ENCODE measurements at places on chromosomes 3 and 15.
A peak's percentile ranks its signal among the peaks of the same experiment; 100 is the strongest.

- peak; percentile 46 for DNase-seq
These were observed 44.6 kb upstream of the VILL start for GRCh38 chr3:37945807-37946530.

- no peak for DNase-seq
These were observed 118.5 kb downstream of the SEC22A start for GRCh38 chr3:123320221-123320620.

DNA sequence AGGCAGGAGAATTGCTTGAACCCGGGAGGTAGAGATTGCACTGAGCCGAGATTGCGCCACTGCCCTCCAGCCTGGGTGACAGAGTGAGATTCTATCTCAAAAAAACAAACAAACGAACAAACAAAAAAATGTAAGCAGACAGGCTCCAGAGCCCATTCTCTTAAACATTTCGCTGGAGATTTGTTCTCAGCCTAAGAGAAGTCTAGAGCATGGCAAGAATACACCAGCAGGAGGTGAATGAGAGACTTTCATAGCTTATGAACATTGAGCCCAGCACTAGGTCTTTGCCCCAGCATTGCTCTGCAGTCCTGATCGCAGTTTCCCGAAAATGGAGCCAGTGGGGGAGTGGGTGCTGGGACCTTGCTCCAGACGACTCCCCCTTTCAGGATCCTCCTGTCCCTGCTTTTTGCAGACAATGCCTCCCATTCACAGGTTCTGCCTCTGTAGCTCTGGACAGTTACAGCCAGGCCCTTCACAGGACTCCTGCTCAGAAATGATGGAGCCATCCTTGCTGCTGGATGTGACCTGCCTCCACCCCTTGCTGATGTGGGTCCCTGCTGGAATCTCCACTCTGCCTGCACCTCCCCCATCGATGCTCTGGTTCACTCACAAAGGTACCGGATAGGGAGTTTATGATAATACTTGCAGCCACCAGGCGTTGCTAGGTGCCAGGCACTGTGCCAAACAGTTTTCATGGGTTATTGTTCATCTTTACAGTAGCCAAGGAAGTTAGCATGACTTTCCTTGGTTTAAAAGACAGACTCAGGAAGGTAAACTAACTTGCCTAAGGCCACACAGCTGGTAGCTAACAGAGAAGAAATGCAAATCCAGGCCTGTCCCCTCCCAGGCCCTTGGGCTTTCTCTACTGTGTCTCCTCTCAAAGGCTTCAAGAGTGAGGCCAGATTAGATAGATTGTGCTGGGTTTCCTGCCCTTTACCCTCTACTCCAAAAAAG is 329.7 kb upstream of the TLE3 start:
- DNase-seq, result no peak

- no peak for DNase-seq
These were observed 66.6 kb upstream of the TOPAZ1 start for GRCh38 chr3:44175070-44175469.

DNA sequence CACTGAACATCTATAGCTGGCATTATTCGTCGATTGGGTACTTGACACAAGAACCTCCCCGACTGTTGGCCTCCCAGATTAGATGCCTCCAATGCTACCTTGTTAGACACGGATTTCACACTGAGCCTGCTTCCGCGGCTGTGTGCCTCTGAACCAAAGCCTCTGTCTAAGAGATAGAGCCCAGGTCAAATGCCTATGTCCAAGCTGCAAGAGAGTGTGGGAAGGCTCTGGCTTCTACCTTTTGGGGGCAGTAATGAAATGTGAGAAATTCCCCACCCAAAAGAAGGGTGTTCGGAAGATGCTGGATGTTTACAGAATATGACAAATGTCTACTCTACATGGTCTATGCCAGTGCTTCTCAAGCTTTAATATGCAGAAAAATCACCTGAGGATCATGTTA is 2.0 kb upstream of the RPUSD2 start:
- DNase-seq, result peak; percentile 54

DNA sequence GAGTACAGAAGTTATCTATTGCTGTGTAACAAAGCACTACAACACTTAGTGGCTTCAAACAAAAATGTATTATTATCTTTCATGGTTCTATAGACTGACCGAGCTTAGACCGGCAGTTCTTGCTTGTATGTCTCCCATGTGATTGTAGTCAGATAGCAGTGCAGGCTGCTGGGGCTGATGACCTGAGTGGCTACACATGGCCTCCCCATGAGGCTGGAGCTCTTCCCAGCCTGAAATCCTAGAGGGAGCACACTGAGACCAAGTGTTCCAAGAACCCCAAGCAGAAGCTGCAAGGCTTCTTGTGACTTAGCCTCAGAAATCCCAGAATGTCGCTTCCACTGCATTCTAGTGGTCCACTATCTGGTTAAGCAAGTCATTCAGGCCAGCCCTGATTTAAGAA is 141.2 kb upstream of the TLE3 start:
- no peak for DNase-seq

DNA sequence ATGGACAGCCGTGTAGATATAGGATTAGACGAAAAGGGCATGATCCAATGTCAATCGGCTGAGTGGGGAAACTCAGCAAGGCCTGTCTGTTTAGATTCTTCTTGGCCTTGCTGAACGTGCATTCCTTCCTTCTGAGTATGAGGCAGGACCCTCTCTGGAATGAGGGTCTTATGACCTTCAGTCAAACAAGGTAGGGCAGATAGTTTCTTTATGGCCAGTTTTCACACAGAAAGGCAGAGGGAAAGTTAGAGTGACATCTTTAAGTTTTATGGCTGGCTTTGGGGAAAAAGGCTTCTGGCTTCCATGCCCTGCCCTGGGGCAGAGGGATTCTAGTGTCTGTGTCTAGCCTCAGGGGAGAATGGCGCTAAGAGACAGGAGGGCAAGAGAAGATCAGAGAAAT is 29.7 kb downstream of the ARNT2 start:
- DNase-seq, result no peak

- no peak for DNase-seq
These were observed 89.0 kb downstream of the PPCDC start for GRCh38 chr15:75112278-75112847.

- no peak for DNase-seq
These were observed 51.1 kb upstream of the EIF3J start for GRCh38 chr15:44485880-44486279.

DNA sequence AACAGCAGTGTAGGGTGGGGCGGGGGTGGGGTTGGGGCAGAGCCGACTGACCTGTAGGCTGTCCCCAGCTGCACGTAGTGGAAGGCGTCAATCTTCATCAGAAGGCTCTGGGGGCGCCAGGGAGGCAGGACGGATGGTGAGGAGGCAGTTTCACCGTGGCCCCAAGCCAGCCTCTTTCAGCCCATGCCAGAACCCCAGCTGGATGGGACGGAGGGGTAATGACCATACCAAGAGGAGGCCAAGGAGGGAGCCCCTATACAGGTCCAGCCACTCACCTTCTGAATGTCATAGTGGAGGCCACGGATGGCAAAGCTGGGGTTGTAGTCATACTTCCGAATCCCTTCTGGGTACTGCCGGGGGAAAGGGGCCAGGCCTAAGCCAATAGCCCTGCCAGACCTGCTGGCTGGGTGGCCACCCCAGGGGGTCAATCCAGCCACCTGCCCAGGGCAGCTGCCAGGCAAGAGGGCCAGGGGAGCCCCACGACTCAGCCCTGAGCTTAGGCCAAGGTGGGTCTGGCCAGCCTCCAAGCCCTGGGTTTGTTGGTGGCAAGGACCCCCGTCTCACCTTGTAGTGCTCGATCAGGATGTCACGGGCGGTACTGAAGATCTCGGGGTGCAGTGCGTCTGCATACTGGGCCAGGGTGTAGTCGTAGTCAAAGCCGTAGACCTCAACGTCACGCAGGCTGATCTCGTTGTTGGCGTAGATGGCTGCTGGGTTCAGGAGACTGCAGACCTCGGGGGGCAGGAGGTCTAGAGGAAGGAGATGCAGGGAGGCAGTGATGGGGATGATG is 4.9 kb downstream of the NT5DC2 start:
- no peak for DNase-seq

GRCh38 chr15:71465131-71465955 is 345.0 kb upstream of the NR2E3 start:
- no peak for DNase-seq

DNA sequence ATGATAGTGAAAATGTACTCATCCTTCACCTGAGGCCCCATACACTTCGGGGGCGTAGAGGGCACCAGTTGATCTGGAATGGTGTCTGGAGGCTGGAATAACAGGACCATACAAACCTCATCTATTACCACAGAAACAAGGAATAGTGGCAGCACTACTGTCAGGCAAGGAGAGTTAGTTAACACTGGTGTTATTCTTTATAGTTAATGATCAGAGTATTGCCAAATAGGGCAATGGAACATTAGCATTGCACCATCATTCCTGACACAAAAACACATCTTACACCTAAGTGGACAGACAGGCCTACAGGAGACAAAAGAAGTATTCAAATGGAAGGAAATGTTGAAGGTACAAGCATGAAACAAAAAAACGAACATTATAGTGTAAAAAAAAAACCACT is 137.0 kb upstream of the UBP1 start:
- DNase-seq, result no peak

DNA sequence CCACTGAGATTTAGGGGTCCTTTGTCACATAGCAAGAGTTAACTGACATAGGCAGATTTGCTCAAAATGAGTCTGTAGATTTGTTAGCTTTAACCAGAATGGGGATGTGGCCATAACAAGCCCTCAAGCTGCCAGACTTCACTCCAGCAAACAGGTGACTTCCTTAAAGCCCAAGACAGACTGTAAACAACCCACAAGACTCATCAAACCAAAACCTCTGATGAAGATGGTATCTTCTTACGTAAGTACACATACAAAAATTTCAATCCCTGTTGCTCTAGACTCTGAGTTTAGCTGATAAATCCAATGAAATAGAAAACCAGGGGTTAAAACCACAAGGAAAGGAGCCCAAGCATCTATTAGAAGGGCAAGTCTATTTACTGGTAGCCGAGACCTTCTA is 18.2 kb upstream of the ZBTB20 start:
- no peak for DNase-seq

DNA sequence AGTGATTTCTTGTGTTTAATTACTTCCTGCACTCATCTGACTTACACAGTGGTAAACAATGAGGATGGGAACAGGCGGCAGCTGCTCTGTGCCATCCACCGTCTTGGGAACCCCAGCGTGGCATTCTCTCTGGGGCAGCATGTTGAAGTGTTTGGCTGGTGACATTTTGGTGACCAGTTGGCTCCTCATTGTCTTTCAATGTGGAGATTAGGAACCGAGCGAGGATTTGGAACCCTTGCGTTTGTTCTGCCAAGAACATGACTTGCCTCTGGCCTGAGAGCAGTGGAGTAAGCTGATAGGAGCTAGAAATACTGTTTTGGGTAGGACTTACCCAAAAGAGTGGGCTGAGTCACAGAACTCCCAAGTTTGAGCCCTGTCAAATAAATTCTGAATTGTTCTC is 88.8 kb downstream of the IGF1R start:
- DNase-seq, result no peak

DNA sequence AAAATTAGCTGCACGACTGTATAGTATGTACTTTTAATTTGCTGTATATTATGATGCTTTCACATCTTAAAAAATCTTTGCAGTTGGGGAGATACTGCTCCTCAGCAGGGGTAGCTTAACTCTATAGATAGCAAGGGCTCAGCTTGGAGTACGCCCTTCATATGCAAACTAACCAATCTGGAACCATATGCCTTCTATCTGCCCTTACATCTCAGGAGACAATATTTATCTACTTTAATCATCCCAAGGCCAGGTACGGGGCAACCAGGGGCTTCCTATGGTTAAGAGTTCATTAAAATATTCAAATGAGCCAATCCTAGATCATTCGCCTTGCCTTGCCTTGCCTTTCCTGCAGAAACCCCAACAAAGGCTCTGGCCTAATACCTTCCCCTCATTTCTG is 204.1 kb upstream of the ZBTB20 start:
- no peak for DNase-seq

GRCh38 chr3:169842960-169843359 is 26.8 kb downstream of the LRRC31 start:
- no peak for DNase-seq

- peak; percentile 13 for DNase-seq
These were observed 71.2 kb upstream of the WNT5A start for GRCh38 chr3:55558316-55558715.

- no peak for DNase-seq
These were observed 21.3 kb upstream of the RFTN1 start for GRCh38 chr3:16534640-16535262.

- DNase-seq, result no peak
These were observed 9.8 kb downstream of the GPR27 start for GRCh38 chr3:71763426-71763825.

- no peak for DNase-seq
These were observed 105.2 kb downstream of the RPLP1 start for GRCh38 chr15:69557707-69558409.

GRCh38 chr3:138449490-138449889 is 15.1 kb downstream of the ESYT3 start:
- DNase-seq, result no peak

DNA sequence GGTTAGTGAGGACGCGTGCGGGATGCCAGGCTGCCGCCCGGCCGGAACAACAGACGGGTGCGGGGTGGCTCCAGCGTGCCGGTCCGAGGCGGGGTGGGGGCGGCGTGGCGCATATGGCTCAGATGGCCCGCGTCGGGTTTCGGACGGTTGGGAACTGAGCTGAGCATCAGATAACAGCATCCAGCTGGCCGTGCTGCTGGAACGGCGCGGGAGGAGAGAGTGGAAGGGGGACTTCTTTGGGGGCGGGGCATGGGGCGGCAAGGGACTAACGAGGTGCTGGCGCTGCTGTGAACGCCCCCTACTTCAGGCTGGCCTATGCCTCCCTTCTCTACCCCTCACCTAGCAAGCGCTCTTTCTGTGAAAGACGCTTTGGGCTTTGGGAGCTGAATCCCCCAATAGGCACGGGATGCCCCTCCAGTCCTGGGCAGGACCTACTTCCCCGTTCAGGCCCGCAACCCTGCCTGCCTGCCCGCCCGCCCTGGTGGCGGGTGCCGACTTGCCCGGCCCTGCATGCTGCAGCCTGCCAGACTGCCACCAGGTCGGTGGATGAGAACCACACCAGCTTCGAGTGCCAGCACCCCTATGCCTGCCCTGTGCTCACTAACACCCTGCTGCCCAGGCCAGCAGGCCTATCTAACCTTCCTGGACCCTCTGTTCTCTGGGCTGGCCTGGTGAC is 542 bp downstream of the INKA1 start:
- no peak for DNase-seq

DNA sequence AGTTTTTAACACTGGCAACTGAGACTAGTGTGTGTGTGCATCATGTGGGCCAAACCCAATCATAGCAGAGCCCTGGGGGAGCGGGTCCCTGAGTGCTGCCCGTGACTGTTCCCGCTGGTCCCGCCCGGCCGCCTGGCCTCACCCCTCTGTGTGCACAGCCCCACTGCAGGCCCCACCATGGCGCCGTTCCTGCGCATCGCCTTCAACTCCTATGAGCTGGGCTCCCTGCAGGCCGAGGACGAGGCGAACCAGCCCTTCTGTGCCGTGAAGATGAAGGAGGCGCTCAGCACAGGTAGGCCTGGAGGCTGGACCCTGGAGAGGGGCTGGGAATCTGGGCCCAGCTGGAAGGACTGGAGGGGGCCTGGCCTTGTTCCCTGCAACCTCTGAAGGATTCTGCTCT is 17.2 kb downstream of the PRKCD start:
- DNase-seq, result no peak
